ENCODE measurements at places on chromosomes 6 and 20.

DNA sequence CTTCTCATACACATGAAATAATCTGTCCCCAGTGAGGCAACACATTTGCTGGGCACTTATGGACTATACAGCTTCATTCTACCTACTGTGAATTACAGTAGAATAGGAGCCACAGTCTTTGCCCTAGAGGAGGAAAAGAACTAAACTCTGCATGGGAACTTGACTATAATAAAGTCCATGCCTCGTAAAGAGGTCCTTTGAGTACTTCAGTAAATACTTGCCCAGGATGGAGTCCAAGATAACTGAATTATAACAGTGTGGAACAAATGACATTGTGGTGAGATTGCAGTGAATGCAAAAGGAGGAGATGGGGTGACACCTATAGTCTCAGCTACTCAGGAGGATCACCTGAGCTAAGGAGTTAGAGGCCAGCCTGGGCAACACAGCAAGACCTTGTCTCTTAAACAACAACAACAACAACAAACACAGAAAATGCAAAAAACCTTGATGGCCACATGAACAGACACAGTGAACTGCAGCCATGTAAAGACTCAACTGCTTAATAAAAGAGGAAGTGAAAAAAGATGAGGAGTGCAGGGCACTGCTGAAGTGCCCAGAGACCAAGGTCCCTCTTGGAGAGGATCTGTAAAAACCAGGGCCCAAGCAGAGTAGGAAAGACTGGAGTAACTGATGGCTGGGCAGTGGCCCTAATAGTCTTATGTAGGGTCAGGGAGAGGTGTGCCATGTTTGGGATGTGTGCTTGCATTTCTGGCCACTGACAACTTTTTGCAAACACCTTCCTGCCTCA, 3.7 kb downstream of the MRPS18A start:
- DNase-seq, result no peak

DNA sequence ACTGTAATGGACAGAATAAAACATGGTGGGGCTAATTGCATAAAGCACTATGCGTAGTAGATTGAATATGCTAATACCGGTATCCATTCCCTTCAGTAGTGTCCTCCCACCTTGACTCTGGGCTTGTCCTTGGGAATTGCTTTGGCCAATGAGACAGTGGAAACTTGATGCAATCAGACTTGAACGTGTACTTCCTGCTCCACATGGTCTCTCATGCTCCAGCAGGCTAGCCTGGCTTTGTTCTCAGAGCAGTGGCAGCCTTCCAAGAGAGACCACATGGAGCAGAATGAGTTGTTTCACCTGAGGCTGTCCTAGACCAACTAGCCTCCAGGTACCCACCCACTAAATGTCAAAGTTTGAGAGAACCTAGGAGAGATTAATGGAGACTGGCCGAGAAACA, 37.0 kb upstream of the BTBD3 start:
- no peak for DNase-seq

- no peak for DNase-seq
These were observed 104.2 kb upstream of the QKI start for GRCh38 chr6:163310096-163310972.

- DNase-seq, result no peak
These were observed 232.8 kb downstream of the UBE3D start for GRCh38 chr6:82832811-82833210.

DNA sequence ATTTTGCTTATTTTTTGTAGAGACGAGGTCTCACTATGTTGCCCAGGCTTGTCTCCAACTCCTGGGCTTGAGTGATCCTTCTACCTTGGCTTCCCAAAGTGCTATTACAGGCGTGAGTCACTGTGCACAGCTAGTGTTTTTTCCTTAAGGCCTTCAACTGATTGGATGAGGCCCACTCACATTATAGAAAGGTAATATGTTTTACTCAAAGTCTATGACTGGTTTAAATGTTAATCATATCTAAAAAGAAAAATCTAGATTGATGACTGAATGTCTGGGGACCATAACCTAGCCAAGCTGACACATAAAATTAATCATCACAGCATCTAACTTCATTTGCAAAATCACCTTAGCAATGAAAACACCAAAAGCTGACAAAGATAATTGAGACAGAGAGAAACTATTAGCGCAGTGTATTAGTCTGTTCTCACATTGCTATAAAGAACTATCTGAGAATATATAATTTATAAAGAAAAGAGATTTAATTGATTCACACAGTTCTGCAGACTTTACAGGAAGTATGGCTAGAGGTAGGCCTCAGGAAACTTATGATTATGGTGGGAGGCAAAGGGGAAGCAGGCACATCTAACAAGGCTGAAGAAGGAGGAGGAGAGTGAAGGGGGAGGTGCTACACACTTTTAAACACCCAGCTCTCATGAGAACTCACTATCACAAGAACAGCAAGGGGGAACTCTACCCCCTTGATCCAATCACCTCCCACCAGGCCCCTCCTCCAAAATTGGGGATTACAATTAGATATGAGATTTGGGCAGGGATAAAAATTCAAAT, 66.8 kb upstream of the ARHGAP18 start:
- DNase-seq, result no peak

DNA sequence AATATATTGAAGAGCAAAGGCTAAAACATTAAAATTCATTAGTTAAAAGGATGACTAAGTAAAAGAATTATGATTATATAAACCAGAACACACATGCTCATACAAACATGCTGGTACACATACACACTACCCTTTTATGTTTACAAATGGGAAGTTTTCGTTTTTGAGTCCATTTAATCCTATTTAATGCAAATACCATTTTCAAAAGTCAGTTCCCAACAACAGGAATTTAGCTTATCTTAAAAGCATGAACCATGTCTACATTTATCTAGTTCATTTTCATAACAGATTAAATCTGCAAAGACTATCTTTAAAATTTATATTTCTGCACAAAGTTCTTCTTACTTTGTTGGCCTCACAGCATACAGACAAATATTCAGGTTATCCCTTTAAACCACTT, 42.5 kb downstream of the MAN1A1 start:
- DNase-seq, result no peak

DNA sequence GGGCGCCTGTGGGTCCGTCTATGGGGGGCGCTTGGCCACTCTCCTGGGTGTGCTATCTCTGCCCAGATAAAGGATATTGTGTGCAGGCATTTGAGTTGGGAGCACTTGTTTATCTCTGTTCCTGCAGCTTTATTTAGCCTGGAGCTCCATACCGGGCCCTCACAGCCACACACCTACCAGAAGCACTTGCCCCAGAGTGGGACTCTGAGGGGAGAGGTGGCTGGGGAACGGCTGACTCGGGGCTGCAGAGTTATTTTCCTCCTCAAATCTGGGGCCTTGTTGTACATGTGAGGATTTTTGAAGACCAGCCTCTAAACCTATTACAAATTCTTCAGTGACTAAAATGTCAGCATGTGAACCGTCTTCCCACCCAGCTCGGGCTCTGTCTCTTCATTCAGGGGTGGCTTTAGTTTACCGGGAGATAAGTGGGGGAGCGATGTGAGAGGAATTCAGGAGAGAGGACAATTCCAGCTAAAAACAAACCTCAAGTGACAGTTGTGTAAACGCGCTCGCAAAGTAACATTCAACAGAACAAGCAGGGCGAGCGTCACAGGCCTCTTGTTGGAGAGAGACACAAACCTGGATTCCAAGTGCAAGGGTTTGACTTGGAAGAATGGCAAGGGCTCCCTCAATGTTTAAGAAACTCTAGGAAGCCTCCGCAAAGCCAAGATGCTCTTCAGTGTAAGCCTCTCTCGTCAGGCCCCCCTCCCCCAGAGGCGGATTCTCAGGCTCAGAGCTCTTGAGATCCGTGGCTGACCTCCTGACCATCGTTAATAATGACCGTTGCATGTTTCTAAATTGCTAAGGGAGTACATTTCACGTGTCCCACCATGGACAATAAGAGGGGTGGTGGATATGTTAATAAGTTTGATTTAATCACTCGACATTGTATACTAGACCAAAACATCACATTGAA, 548.9 kb downstream of the QKI start:
- no peak for DNase-seq

- DNase-seq, result peak; percentile 45
These were observed 771 bp downstream of the ARFRP1 start for GRCh38 chr20:63706852-63707557.

GRCh38 chr6:15351631-15352030, 105.8 kb downstream of the JARID2 start:
- DNase-seq, result no peak

GRCh38 chr20:22789676-22790075, 205.3 kb upstream of the FOXA2 start:
- no peak for DNase-seq

- DNase-seq, result no peak
These were observed 153.0 kb downstream of the REV3L start for GRCh38 chr6:111329882-111330633.

GRCh38 chr20:50789968-50790650, 4.8 kb upstream of the BCAS4 start:
- DNase-seq, result no peak

GRCh38 chr6:131960371-131961133, 9.4 kb upstream of the CCN2 start:
- DNase-seq, result no peak

- DNase-seq, result no peak
These were observed 262.2 kb downstream of the NRN1 start for GRCh38 chr6:5744497-5744896.

- DNase-seq, result no peak
These were observed 66.0 kb downstream of the HS3ST5 start for GRCh38 chr6:114276783-114277182.

GRCh38 chr20:41110930-41111577, 26.3 kb upstream of the PLCG1 start:
- no peak for DNase-seq

GRCh38 chr6:152502421-152503188, 134.6 kb downstream of the SYNE1 start:
- DNase-seq, result no peak

- DNase-seq, result no peak
These were observed 35.3 kb downstream of the TMEM181 start for GRCh38 chr6:158595223-158595622.

GRCh38 chr6:4482461-4482860, 293.7 kb upstream of the CDYL start:
- no peak for DNase-seq

- DNase-seq, result no peak
These were observed 1.7 kb downstream of the SLC22A3 start for GRCh38 chr6:160349814-160350350.

DNA sequence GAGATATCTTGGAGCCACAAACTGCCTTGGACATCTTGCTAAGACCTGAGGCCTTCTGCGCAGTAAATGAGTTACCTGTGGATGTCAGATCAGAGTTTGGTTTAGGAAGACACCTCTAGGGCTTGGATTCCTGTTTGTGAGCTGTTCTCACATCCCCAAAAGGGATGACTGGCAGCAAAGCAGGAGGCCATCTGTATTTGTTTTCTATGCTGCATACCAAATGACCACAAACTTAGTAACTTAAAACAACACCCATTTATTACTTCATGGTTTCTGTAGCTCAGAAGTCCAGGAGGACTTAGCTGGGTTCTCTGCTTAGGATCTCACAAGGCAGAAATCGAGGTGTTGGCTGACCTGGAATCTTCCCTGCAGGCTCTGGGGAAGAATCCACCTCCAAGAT, 116.7 kb downstream of the UNC5CL start:
- no peak for DNase-seq

DNA sequence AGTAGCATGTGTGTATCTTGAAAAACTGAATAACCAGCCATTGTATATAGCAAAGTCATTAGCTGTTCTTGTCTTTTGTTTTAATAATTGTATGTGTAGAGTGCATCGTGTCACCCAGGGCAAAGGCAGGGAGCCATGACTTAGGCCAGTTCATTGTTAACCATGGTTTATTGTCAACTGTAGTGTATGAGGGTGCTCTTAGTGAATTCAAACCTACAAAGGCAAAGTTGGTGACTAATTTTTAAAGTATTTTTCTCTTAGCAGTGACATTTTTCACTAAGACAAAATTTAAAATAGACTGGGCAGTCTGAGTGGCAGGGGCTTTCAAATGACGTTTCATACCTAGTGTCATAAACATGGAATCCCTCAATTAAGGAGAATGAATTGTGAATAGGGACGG, 79.0 kb downstream of the TULP4 start:
- DNase-seq, result no peak

DNA sequence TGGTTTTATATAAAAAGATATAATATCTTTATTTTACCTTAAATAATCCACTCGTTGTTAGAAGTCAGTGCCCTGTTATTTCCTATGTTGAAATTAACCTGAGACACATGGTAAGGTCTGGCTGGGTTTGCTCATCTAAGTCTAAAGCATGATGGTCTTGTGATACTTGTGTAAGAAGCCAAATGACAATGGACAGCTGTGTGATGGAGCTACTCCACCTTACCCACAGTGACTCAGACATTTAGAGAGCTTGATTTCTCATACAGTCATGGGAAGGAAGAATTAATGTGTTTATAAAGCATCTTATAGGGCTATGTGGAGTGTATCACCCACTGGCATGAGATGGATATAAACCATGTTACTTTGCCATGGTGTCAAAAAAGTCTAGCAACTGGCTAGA, 11.7 kb downstream of the CTCFL start:
- no peak for DNase-seq

DNA sequence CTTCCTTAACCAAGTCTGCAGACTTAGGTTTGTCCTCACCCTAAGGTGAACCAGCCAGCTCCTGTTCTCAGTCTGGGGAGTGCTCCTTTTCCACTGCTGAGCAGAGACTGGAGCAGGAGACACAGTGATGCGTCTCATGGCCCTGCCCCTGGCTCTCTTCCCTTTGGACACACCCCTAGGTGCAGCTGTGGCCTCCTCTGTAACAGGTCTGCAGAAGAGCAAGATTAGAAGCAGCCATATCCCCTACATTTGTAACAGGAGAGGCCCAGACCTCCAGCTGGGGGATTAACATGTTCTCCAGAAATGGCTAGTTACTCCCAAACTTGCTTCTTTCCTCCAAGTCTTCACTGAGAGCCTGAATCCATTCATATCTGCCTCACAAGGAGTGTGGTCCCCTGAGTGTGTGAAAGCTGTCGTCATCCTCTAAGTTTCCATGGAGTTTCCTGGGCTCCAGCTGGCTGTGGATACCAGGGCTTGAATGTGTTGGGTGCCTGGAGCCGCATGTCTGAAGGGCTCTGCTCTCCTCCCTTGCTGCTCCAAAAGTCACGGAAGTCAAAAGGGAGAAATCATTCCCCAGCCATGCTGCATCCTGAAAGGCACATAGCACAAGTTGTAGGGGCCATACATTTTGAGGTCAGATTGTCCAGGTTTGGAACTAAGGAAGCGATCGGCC, 57.7 kb downstream of the PPP1R14C start:
- no peak for DNase-seq

DNA sequence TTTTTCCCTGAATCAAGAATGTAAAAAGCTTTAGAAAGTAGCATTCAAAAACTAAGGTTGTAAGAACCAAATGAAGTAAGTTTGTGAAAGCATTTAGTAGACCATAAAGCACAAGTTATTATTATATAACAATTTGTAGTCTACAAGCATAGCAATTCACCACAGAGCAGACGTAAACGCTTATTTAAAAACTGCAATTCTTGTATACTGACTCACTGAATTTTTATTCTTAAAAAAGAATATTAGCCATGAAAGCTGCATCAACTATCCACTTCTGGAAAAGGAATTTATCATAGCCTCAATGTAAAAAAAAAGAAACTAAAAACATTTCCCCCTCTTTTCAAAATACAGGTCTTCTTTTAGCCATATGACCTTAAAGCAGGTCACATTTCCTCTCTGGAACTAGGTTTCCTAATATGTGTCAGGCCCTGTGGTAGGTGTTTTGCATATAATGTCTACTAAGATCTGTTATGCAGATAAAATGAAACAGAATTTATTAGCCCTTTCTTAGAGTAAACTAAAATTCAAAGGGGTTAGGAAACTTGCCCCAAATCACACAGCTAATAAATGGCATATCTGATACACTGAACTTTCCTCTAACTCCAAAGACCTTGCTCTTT, 2.1 kb downstream of the MAP3K7 start:
- no peak for DNase-seq
